ENCODE measurements at places on chromosomes 3 and 15.

DNA sequence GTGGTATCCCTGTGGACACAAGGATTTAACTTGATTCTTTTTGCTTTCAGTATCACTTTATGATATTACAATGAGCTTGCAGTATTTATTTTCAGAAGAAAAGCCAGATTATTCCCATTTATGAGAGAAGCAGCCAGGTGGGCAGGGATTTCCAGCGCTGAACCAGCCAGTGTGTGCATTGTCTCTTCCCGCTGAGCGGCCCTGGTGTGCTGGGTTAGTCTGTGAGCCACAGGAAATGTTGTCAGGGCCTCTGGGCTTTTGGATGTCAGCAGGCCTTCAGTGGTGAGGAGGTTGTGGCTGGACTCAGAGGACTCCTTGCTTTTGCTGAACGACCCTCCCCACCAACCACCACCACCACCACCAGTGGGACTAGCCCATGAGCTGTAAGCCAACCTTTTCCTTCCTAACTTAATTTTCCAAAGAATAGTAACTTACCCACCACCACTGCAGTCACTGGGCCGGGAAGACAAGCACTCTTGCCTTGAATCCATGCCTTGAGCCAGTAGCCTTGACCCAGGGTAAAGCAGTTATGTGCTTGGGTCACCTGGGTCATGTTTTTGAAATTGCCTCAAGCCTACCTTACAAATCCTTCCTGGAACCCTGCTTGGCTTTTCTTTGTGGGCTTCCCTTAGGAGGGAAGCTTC lies 33.1 kb downstream of the FLNB start:
- no peak for DNase-seq

DNA sequence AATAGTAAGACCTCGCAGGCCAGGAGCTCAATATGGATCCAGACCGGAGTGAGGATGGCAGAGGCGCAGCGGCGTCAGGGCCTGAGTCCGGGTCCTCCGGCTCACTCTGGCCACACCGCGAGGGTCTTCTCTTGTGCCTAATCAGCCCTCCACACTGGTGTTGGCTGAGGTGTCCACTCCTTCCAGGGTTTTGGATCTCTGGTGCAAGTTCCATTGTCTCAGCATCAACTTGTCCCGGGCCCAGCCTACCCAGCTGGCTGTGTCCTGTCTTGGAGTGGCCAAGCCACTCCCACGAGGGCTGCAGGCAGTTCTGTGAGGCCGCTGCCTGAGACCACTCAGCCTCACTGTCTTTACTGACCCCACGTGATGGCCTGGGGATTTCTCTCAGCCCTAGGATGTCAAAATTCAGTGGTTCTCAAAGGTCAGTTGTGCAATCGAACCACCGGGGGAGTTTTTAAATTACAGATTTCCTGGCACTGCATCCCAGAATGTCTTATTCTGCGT lies 12.6 kb upstream of the GOLGA6L7 start:
- no peak for DNase-seq

- no peak for DNase-seq
These were observed 21.8 kb upstream of the KLHL24 start for GRCh38 chr3:183613366-183614285.

DNA sequence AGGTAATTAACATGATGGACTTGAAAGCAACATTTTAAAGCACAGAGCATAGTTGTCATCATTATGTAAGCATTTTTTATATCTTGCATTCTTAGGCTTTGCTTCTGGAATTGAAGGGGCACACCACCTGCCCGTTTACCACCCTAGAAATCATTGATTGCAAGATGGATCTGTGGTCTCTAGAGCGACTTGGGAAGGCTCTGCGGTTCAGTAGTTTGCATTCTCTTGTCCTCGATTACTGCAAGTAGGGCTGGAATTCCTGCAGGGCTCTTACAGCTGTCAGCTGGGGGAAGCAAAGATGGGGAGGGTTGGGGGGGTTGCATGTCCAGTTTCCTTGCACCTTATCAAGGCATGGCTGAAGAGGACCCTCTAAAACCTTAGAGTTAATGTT lies 56.7 kb upstream of the RNF7 start:
- peak; percentile 36 for DNase-seq

DNA sequence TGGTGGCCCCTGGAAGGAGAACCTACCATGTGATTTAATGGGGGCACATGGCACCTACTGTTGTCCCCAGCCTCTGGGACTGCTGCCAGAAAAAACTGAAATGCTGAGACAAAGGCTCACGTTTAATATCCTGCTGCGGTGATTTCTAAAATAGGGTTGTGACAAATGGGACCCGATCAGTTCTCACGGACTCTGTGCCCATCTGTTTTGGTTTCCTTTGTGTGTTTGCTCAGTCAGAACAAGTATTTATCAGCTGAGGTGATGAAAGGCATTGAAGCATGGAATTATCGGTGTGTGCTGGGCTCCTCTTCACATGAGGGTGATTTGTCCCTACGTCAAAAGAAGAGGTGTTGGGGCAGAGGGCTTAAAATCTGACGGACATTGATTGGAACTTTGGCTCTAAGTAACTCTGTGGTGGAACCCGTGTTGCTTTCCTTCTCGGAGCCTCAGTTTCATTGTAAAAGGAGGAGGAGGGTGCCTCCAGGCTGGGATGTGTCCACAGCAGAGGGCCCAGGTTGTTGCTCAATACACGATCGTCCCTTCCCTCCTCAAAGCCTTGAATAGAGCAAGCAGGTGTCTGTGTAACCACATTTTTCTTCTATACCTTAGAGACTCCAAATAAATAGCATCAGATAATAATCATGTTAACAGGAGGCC lies 283.3 kb upstream of the RGMA start:
- DNase-seq: no peak

- no peak for DNase-seq
These were observed 66.8 kb upstream of the ADAMTSL3 start for GRCh38 chr15:83587091-83587490.

DNA sequence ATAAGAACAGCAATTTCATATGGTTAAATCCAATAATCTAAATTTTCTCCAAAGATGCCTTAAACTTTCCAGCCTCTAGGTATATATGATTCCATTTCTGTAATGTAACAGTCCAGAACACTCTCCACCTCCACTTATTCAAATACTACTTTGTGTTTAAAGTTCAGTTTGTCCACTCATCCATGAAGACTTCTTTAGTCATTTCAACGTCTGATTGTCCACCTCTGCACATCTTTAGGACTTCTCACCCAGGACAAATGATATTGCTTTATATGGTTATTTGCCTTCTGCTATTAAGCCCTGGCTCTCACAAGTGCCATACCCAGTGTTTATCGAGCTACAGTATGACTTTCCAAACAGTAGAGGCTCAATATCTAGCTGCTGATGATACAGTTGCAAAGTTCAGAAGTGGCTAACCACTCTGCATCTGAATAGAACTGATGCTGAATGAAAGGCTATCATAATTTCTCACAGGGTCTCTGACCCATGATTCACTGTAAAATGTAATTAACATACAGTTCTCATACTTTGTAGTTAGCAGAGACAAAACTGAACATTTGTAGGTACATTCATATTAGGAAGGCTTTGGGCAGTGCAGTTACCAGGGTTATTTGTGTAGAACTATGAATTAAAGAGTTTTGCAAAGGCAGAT lies 93.7 kb upstream of the MBNL1 start:
- no peak for DNase-seq

GRCh38 chr15:70272565-70273355 lies 175.0 kb upstream of the TLE3 start:
- DNase-seq: no peak

DNA sequence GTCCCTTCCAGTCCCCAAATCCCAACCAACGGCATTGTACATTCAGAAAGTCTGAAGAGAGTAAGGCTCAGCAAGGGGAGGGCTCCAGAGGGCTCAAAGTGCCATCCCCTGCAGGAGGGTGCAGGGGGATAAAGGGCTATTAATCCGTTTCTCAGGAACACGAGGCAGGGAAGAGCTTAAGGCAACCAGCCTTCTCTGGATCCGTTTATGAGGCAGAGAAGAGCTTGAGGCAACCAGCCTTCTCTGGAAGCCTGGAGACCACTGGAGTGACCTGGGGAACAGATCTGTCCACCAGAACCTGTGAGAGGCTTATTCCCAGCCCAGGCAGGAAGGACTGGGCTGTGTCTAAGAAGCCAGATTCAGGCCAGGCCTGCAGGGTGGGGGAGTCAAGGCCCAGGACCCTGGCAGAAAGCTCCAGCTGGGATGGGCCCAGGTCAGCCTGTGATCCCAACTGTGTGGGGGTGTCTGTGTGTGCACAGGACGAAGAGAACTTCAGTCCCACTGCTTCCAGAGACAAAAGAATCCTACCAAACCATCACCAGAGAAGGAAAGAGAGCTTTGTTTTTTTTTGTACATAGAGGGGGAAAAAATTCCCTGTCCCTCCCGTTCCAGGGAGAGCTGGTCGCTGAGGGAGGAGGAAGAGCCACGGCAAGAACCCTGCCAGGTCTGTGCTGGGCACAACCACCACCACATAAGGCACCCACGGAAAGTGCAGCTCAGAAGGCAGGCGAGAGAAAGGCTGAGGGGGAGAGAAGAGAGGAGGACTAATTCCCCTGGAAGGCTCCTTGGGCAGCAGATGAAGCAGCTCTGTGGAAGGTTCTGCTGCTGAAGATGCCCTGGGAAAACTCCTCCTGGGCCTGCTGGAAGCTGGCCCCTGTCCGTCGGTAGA lies 1.6 kb upstream of the ULK3 start:
- no peak for DNase-seq

GRCh38 chr3:14518432-14518802 lies 21.7 kb downstream of the GRIP2 start:
- no peak for DNase-seq

DNA sequence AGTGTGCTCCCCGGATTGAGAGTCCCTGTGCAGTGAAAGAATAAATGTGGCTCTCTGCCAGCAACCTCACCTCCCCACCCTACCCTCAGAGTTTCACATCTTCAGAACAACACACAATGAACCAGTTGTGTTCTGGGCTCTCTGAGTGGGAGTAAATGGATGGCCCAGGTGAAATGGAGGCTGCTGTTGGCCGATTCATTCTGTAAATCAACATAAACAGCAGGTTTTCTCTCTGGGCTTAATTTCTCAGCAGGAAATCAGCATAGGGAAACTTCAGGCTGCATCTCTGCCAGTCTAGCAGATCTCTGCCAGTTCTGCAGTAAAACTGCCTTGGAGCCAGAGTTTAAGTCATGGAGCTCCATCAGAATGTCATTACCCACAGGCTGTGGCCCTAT lies 54.6 kb upstream of the FURIN start:
- no peak for DNase-seq

- DNase-seq: no peak
These were observed 7.5 kb upstream of the TMEM40 start for GRCh38 chr3:12766541-12766940.

- no peak for DNase-seq
These were observed 228.8 kb downstream of the ISL2 start for GRCh38 chr15:76565366-76565765.

DNA sequence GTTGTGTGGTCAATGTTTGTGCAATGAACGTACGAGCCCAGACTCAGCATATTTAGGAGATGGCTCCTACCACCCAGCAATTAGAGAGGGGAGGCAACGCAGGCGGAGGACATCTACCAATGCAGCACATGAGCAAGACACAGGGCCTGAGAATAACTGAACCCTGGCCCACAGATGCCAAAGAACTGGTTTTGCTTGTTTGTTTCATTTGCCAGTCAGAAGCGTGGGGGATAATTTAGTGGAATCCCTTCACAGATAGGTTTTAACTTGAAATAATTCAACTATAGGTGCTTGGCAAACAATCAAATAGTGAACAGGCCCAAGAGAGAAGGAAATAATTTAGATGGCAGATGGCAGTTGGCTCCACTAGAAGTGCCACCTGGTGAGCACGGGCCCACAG lies 54.8 kb downstream of the LIPC start:
- DNase-seq: no peak

- DNase-seq: no peak
These were observed 1109.2 kb upstream of the ALCAM start for GRCh38 chr3:104257486-104257885.

DNA sequence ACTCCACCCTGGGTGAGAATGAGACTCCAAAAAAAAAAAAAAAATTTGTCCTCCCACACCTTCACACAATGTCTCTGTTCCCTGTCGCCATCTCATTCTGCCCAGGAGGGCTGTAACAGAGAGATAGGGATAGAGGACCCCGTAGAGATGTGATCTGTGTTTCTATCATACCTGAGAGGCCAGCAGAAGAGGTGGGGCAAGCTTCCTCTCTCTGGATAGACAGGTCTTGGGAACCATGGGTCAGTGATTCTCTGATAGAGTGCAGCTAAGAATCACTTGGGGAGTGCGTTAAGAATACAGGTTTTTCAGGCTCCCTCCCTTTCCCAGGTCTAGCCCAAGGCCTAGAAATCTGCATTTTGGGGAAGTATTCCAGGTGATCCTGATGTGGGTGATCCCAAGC lies 8.3 kb downstream of the CA12 start:
- no peak for DNase-seq

- DNase-seq: no peak
These were observed 145.1 kb downstream of the LPP start for GRCh38 chr3:188299068-188299467.

DNA sequence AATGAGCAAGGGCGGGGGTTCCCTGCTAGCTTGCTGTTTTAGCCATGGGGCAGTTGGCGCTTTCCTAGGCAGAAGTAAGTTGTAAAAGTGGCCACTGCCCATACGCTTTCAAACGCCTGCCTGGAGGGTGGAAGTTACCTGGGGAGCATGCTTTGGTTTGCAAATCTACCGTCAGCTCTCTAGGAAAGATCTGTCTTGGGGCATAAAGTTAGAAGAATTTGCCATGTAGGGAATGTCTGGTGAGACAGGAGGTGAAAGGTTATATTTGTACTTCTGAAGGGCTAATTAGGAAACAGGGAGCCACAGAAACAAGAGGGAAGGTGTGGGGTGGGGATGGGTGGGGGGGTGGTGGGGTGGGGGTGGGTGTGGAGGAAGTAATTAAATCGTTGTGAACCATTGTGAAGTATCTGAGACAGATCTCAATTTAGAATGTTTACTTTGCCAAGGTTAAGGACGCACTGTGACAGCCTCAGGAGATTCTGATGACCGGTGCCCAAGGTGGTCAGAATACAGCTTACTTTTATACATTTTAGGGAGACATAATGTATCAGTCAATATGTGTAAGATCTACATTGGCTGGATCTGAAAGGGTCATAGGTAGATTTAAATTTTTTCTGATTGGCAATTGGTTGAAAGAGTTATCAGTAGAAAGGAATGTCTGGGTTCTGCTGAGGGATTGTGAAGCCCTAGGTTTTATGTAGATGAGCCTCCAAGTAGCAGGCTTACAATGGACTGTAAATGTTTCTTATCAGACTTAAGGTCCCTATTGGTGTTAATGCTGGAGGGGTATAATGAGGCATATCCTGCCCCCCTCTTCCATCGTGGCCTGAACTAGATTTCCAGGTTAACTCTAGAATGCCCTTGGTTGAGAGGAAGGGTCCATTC lies 62.0 kb upstream of the GCNT3 start:
- no peak for DNase-seq

Measured in NCI-H1105 (cell line).